ENCODE measurements at places on chromosomes 6 and 20.

DNA sequence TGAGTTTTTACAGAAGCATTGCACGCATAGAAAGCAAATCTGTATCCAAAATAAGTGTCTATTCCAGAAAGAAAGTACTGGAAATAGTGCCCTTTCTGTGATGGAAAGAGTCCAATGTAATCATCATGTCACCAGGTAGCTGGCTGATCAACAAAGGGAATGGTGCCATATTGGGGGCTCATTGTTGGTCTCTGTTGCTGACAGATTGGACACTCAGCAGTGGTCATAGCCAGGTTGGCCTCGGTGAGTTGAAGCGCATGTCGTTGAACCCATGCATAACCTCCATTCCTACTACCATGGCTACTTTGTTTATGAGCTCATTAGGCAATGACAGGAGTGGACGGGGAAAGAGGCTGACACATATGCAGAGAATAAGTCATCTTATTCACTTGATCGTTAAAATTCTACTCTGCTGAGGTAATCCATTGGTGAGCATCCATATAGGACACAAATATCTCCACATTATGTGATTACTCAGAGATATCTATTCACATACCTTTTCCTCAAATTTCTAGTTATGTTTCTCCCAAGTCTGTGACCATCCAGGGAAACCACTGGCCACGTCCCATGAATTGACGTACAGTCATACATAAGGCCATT lies 560.5 kb downstream of the HAO1 start:
- no peak for DNase-seq

DNA sequence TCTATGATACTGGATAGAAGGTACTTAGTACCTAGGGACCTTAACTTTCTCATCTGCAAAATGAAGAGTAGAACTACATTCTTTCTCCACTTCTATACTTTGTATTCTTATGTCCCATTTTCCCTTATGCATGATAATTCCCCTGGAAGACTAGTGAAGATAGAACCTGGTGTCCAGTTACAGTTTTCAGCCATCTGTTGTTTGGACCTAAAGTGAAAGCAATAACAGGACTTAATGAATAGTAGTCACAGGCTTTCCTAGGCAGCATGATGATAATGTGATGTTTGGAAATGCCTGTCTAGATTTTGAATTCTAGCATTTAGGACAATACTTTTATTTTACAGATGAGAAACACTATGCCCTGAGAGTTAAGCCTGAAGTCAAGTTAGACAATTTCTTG lies 153.8 kb downstream of the RIMS1 start:
- DNase-seq = no peak

- DNase-seq = no peak
These were observed 199.7 kb upstream of the KCNQ5 start for GRCh38 chr6:72422171-72422570.

DNA sequence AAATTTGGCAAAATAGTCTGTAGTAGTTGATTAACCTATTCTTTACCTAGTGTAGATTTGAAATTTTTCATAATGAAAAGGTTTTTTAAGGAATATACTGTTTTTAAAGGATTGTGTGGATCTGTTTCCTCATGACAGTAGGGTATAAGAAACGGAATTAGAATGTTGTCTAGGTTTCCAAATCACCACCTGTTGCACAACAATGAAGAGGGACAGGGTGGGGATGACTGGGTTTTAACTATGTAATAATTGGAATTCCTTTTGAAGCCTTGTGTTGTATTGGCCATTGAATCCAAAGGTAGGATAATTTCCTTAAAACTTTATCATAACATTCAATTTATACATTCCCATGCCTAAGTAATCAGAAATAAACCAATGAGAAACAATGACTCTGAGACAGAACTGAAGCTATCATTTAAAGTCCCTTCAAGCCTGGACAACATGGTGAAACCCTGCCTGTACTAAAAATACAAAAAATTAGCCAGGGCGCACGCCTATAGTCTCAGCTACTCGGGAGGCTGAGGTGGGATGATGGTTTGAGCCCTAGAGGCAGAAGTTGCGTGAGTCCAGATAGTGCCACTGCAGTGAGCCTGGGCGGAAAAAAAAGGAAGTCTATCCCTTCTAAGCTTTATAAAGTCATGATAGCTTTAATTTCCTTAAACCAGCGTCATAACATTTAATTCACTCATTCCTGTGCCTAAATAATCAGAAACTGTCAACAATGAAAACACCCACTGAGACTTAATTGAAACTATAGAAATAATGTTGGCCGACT lies 18.3 kb upstream of the SLC17A5 start:
- no peak for DNase-seq

DNA sequence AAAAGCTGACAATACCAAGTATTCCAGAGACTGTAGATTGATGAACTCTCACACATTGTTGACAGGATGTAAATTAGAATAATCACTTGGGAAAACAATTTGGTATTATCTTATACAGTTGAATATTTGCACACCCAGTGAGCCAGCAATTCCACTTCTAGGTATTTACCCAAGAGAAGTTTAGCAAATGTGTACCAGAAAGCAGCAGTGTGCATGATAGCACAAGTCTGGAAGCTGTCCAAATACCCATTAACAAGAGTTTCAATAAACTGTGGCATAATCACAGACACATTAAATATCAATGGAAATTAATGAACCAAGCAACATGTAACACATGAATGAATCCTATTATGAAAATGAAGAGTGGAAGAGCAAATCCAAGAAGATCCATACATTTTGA lies 233.6 kb downstream of the TPBG start:
- no peak for DNase-seq

DNA sequence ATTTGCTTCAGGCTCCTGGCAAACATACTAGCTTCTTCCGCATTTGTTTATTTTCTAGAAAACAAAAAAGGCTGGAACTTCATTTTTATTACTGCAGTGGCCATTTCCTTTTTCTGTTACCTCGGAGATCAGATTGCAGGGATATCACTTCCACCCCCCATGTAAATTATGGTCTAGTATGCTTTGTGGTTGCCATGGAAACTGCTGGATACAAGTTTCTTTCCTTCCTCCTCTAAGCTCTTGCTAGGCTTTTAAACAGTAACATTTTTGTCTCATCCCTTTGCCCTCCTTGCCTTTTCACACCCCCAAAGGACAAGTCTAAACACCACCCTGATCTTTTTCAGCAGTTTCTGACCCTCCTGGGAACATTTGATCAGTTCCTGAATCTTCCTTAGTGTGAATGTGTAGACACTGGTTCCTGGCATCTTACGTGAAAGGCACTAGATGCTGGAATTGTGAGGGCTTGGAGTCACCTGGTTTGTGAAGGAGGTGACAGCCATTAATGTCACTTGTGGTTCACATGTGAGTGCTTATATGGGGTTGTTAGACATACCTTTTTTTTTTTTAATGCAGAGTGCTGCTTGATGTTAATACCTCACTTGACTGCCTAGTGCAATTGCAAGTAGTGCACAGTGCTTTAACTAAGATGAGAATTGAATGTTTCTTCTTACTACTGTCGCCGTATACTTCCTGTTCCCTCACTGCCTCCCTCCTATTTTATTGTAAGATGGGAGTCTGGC lies 181.6 kb downstream of the JARID2 start:
- DNase-seq = no peak

DNA sequence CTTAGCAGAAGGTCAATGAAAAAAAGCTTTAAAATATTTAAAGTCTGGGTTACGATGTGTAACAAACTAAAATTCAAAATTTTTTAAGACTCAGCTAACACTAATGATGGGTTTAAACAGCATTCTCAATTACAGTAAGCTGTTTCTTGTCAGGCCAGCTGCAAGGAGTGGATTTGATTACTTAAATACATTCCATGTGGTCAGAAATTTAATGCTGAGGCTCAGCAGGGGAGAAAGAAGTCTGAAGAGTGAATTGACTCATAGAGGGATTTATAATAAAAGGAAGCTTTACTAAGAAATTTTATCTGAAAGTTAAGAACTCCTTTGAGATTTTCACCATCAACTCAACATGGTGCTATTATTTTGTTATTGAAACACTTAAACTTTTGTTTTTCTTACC lies 398.6 kb downstream of the KHDRBS2 start:
- DNase-seq = no peak

DNA sequence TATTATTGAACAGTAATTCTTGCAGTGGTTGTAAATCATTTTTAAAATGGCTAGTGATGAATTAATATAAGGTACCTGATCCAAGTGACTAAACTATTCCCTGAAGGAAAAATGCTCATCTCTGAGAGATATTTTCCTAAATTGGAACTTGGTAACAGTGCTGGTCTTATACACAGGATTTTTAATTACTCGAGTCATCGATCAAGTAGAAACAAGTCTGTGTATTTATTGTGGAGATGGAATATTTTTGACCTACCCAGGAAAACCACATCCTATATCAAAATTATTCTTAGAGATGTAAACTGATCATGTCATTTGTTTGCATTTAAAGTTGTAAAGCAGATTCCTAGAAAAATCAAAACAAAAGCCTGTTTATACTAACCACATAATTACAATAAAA lies 166.9 kb downstream of the MOXD1 start:
- DNase-seq = no peak

GRCh38 chr6:31764198-31764597 lies 1.7 kb downstream of the SAPCD1 start:
- DNase-seq = no peak

DNA sequence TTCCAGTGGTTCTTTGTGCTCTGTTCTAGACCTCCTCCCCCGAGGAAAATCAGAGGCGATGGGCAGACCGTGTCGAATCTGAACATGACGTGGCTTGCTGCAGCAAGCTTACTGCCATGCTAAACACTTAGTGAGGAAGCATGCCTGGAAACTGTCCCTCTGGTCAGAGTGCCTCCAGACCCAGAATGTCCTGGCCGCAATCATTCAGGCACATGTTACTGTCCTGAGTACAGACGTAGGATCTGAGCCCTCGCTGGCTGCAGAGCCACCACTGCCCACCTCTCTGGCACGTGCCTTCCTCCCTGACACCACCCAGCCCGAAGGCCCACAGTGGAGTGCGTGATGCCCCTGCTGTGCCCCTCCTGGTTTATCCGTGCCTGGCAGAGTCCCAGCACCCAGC lies 163.6 kb downstream of the SYNDIG1 start:
- no peak for DNase-seq

GRCh38 chr6:126890055-126890454 lies 228.4 kb upstream of the RSPO3 start:
- DNase-seq = no peak

- no peak for DNase-seq
These were observed 154.0 kb downstream of the ZDHHC14 start for GRCh38 chr6:157534977-157535339.

DNA sequence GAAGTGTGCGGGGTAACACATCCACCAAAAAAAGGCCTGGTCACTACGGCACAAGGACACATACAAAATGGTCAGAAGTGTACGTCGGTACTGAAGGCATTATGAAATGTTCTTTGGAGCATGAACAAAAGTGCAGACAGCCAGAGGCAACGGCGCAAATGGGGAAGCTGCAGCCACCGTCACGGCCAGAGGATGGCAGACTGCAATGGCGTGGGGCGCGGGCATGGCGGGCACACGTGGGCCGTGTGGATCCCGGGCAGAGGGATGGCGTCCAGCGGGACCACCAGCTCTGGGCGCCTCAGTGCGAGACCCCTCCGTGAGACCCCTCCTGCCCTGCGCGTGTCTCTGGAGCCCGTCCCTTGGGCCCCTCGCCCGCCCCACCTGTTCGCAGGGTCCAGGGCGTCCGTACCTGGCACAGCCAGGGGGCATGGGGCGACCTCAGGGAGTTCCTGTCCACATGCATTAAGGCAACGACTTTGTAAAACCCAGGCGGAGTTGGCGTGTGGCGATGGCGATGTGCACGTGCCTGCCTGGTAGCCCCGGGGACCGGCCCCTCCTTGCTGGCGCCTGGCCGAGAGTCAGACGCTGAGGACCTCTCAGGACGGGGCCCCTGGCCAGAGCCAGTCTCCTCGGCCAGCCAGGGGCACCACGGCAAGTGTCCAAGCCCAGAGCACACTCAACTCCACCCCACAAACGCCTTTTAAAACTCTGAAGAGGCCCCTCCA lies 39.5 kb upstream of the CHRNA4 start:
- DNase-seq = no peak

GRCh38 chr20:10093087-10093591 lies 58.4 kb downstream of the ANKEF1 start:
- no peak for DNase-seq

GRCh38 chr6:149863698-149864577 lies at the start of gene LRP11:
LRP11 (minus strand) TSS chr6:149864359; CDS start chr6:149864020, 339 bp downstream.
- peak; percentile 76 for DNase-seq

DNA sequence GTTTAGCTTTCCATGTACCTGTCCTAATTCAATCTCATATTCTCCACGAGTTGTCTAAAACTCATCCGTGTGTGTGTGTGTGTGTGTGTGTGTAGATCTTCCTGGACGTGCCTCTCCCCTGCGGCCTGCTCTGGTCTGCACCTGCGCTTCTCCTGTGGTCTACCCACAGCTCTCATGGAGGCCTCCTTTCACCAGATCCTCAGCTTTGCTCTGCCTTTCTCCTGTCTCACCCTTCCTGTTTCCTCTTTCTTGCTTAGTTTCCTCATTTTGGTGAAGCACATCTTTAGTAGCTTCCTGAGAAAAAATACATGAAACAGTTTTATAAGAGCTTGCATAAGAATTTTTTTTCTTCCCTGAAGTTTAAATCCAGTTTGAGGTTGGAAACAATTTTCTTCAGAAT lies 18.1 kb downstream of the SLX4IP start:
- DNase-seq = no peak

GRCh38 chr6:157767775-157768156 lies 55.3 kb upstream of the SNX9 start:
- DNase-seq = no peak

- DNase-seq = no peak
These were observed at the start of gene GRM4 for GRCh38 chr6:34146021-34146782. GRM4 (minus strand) TSS chr6:34146087; CDS start chr6:34133496, 12,591 bp downstream.

GRCh38 chr20:45157962-45158361 lies 16.7 kb upstream of the PI3 start:
- DNase-seq = no peak

- DNase-seq = no peak
These were observed 1.1 kb downstream of the PAX1 start for GRCh38 chr20:21706261-21707195.

DNA sequence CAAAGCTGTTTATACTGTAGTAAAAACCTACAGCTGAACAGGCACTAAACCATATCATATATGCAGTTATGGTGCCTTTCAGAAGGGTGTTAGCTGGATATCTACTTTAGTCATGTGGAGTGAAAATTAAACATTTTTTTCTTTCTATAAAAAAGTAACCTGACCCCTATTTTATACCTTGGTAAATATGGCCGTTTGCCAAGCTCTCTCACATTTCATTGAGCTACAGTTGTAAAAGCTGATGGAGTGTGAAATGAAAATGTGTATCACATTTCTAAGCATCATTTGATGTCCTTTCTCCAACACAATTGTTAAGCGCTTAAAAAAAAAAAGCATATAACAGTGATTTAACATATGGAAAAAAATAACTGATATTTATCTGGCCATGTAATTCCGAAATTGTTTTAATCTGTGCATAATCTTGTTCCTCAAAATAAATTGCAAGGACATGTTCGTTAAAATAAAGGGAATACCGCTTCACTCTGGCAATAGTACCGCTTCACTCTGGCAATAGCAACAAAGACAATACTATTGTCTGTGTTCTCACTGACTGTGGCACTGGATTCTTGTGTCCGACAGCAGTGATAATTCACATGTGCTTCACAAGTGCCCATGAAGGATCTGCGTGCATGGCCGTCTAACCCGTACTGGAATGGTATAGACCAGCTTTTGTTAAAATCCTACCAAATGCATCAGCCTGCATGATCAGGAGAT lies 391.8 kb upstream of the SOX4 start:
- DNase-seq = no peak

GRCh38 chr20:24909086-24909780 lies 39.8 kb upstream of the CST7 start:
- DNase-seq = no peak

GRCh38 chr20:46580613-46581205 lies 30.3 kb upstream of the OCSTAMP start:
- no peak for DNase-seq

- DNase-seq = no peak
These were observed 209.6 kb downstream of the ERMARD start for GRCh38 chr6:169960886-169961611.

Measured in substantia nigra (tissue), 51 donors.